ENCODE measurements at places on chromosomes 1 and 21. TPM values are rescaled to one million over a fixed set of nuclear protein-coding genes. Genes with fewer than 3 reads are reported as not detected.

Gene KCNE2
- not detected for total RNA-seq

Gene OR2T29
- not detected for total RNA-seq

Gene CLCNKB
- 42.2 TPM for total RNA-seq

Gene OR6N1
- total RNA-seq = not detected

Gene HSD17B7
- 32.6 TPM for total RNA-seq

Gene COL8A2
- 10.2 TPM for total RNA-seq

GRCh38 chr1:113887402-113888175, at the start of gene BCL2L15:
Gene BCL2L15 (minus strand): TSS chr1:113887581. CDS start chr1:113887375, 206 bp downstream.
- no peak within 1 kb of the TSS for H3K4me3 ChIP-seq
- no peaks in the 10 kb centered on the region for H3K27me3 ChIP-seq
- peaks cover 7% of the 10 kb centered on the region for H3K4me1 ChIP-seq
- no peak within 1 kb of the TSS for H3K27ac ChIP-seq
- no peaks in the 10 kb centered on the region for H3K36me3 ChIP-seq
- DNase-seq = no peak

GRCh38 chr1:156887734-156888133, 5.8 kb upstream of the PEAR1 start:
- H3K4me3 ChIP-seq = no peak overlapping the region
- H3K4me1 ChIP-seq = peaks cover 8% of the 10 kb centered on the region
- H3K27me3 ChIP-seq = no peaks in the 10 kb centered on the region
- no peaks in the 10 kb centered on the region for H3K36me3 ChIP-seq
- H3K27ac ChIP-seq = no peak overlapping the region

- H3K4me1 ChIP-seq = no peaks in the 10 kb centered on the region
- peaks cover 2% of the 10 kb centered on the region for H3K36me3 ChIP-seq
- no peak overlapping the region for H3K4me3 ChIP-seq
- no peaks in the 10 kb centered on the region for H3K27me3 ChIP-seq
- peak; percentile 85 for DNase-seq
Observed at GRCh38 chr1:175154629-175155472, 37.7 kb downstream of the KIAA0040 start.

DNA sequence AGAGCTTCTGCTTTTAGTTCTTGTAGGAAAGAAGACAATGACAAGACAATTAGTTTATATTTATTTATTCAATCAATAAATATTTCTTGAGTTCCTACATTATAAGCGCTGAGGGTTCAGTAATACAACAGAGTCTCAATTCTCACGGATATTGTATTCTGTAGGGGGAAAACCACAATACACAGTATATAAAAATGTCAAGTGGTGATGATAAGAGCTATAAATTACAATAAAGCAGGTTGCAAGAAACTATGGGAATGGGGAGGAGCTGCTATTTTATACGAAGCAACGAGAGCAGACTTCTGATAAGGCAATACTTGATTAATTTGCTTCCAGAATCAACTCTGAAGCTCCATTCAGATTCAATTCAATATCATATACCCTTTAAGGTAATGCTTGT, 10.6 kb upstream of the XCL1 start:
- H3K4me1 ChIP-seq = no peaks in the 10 kb centered on the region
- no peaks in the 10 kb centered on the region for H3K36me3 ChIP-seq
- no peaks in the 10 kb centered on the region for H3K27me3 ChIP-seq
- no peak overlapping the region for H3K27ac ChIP-seq
- DNase-seq = no peak

DNA sequence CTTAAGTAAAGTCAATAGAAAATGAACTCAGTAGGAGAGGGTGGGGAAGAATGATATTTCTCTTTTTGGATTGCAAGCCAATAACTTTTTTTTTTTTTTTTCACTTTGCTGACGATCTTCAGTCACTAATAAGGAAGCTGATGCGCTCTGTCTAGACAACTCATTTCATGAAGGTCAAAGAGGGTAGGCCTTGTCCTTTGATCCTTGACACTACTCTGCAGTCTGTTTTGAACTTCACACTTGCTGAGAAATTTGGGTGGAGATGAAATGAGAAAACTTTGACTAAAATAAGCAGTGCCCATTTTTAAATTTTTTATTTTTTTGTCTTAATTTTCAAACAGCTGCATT, 20.9 kb upstream of the PLXNA2 start:
- no peak overlapping the region for H3K4me3 ChIP-seq
- H3K27ac ChIP-seq = no peak overlapping the region
- H3K4me1 ChIP-seq = peaks cover 26% of the 10 kb centered on the region
- DNase-seq = no peak

- peaks cover 30% of the 10 kb centered on the region for H3K4me1 ChIP-seq
- H3K27me3 ChIP-seq = no peaks in the 10 kb centered on the region
- peak; percentile 54 for DNase-seq
Observed at GRCh38 chr1:147541672-147542568, 619 bp downstream of the BCL9 start.

GRCh38 chr1:112508278-112509004, at the start of gene WNT2B:
Gene WNT2B (plus strand): TSS chr1:112508965. CDS start chr1:112509263, 298 bp downstream.
- no peak within 1 kb of the TSS for H3K27ac ChIP-seq
- peaks cover 9% of the 10 kb centered on the region for H3K4me1 ChIP-seq
- DNase-seq = no peak
- no peak within 1 kb of the TSS for H3K4me3 ChIP-seq
- H3K36me3 ChIP-seq = no peaks in the 10 kb centered on the region
- peaks cover 6% of the 10 kb centered on the region for H3K27me3 ChIP-seq

DNA sequence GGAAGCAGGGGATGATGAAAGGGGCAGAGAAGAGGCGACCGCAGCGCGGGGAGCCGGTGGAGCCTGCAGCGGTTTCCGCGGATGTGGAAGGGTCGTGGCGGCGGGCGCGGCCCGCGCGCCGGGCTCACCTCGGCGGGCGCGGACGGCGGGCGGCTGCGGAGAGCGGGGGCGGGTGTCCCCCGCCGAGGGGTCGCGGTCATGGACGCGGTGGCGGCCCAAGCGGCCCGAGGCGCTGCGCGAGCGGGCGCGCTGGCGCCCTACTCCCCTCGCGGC, 572 bp downstream of the LPGAT1 start:
- peak overlapping the region; percentile 93 for H3K4me3 ChIP-seq
- no peaks in the 10 kb centered on the region for H3K36me3 ChIP-seq
- H3K4me1 ChIP-seq = peaks cover 9% of the 10 kb centered on the region
- peak overlapping the region; percentile 90 for H3K27ac ChIP-seq
- DNase-seq = no peak

GRCh38 chr1:41566969-41567368, 82.5 kb upstream of the EDN2 start:
- no peaks in the 10 kb centered on the region for H3K36me3 ChIP-seq
- H3K27me3 ChIP-seq = no peaks in the 10 kb centered on the region
- DNase-seq = no peak
- no peak overlapping the region for H3K4me3 ChIP-seq

DNA sequence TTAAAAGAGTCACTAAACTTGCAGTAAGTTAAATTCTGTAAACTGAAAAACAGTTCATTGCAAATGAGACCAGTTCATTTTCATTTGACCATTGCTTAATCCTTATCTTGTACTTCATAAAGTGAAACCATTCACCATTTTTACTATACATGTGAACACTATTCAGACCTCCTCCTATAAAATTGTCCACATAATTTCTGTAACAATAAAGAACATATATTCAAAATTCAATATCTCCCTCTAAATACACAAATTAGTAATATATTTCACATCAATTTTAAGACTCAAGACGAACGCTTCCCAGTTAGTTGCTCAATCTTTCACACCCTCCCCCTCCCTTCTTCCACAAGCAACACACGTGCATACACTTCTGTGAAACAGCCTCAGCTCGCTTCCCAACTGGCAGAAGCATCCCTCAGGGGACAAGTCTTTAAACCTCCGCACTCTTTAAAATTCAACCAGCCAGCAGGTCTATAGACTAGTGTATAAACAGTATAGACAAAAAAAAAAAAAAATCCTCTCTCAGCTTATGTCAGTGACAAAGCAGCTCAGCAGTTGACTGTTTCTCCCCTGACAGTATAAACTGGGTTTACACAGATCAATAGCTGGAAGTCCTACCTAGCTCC, 99.6 kb downstream of the DENND1B start:
- H3K36me3 ChIP-seq = no peaks in the 10 kb centered on the region
- no peak overlapping the region for H3K27ac ChIP-seq
- H3K27me3 ChIP-seq = no peaks in the 10 kb centered on the region
- no peak overlapping the region for H3K4me3 ChIP-seq

- no peaks in the 10 kb centered on the region for H3K4me1 ChIP-seq
- no peaks in the 10 kb centered on the region for H3K27me3 ChIP-seq
- H3K27ac ChIP-seq = no peak overlapping the region
- H3K4me3 ChIP-seq = no peak overlapping the region
Observed at GRCh38 chr1:165328136-165328535, 28.4 kb downstream of the LMX1A start.

DNA sequence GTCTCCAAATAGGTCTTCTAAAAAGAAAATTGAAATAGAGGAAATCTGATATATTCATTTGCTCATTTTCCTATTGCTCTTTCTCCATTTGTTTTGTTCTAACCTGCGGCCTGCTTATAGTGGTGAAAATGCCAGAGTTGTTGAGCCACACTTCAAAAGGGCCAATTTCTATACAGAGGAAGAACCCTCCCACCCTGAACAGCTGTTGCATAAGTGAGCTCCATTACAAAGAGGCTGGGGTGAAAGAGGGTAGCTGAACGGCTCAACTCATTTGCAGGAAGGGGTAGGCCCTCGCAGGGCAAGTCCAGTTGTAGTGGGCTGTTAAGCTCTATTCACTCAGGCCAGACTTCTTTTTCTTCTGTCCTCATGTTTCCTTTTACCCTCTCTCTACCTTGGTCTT, 8.8 kb downstream of the ADCY10 start:
- no peak overlapping the region for H3K27ac ChIP-seq
- no peaks in the 10 kb centered on the region for H3K36me3 ChIP-seq

GRCh38 chr1:32767156-32767555, 50.0 kb downstream of the YARS1 start:
- no peak overlapping the region for H3K4me3 ChIP-seq
- peaks cover 26% of the 10 kb centered on the region for H3K4me1 ChIP-seq
- no peaks in the 10 kb centered on the region for H3K27me3 ChIP-seq
- peaks cover 24% of the 10 kb centered on the region for H3K36me3 ChIP-seq
- DNase-seq = no peak
- H3K27ac ChIP-seq = peak overlapping the region; percentile 50

DNA sequence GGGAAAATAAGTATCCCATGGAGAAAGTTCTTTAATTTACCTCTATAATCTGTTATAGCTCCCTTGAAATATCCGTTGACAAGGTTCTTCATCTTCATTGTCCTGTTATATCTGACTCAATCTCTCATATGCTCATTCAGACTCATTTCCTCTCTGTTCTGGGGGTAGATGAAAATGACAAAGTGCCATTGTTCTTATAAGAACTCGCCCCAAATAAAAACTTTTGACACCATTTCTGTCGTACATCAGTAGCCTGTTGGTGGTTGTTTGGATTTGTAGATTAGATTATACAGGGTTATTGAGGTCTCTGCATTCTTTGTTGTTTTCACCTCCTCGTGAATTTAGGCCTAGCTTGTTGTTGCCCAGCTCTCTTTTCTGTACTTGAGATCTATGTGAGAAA, 55.2 kb upstream of the IPO9 start:
- DNase-seq = no peak
- H3K27me3 ChIP-seq = no peaks in the 10 kb centered on the region
- H3K36me3 ChIP-seq = no peaks in the 10 kb centered on the region
- peak overlapping the region; percentile 33 for H3K27ac ChIP-seq
- no peak overlapping the region for H3K4me3 ChIP-seq

DNA sequence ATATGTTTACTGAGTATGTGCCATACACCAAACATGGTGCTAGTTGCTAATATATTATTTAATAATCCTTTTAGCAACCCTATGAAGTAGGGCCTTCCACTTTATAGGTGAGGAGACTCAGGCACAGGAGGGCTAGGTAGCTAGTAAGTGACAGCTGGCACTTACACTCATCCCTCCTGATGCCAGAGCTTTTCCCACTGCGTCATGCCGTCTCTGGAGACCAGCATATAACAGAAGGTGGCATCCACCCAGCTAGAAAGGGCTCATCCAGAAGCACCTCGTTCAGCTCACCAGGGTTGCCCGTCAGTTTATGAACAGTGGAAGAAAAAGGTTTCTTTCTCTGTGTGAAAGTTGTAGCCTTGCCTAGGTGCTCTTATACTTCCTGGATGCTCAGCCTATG, 108.9 kb downstream of the NOS1AP start:
- no peak overlapping the region for H3K4me3 ChIP-seq
- no peaks in the 10 kb centered on the region for H3K4me1 ChIP-seq
- no peak overlapping the region for H3K27ac ChIP-seq
- no peaks in the 10 kb centered on the region for H3K36me3 ChIP-seq
- no peak for DNase-seq

GRCh38 chr21:43913928-43914327, 48.9 kb downstream of the AGPAT3 start:
- H3K27ac ChIP-seq = no peak overlapping the region
- H3K4me3 ChIP-seq = no peak overlapping the region
- H3K27me3 ChIP-seq = no peaks in the 10 kb centered on the region
- peaks cover 43% of the 10 kb centered on the region for H3K4me1 ChIP-seq
- H3K36me3 ChIP-seq = no peaks in the 10 kb centered on the region

DNA sequence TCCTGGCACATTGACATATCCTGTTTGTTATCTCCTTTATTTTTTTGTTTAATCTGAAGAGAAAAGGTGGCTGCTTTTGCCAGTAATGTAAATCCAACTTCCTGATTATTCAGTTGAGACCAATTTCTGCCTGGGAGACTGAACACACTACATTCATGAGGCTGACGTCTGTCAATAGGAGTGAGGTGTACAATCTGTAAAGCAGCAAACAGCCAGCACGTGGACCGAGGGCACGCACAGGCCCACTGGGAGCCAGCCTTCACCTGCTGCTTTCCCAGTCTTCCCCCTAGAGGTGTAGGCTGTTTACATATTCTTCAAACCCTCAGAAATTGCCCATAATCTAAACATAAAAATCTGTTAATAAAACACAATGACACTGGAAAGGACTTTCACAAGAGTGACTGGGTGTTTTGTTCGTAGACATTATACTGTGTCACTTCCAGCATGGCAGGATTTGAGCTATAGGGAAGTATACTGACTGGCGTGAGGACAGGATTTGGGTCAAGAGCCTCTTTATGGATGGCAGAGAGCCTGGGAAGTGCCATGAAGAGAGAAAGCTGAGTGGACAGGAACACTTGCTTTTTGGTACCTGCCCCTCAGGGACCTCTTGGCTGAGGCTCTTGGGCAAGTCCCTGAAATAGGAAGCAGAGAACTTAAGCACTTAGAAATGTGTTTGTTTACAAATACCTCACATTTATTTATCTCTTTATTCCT, 552.9 kb upstream of the CAMK1G start:
- H3K4me1 ChIP-seq = peaks cover 7% of the 10 kb centered on the region
- no peaks in the 10 kb centered on the region for H3K27me3 ChIP-seq
- no peak overlapping the region for H3K4me3 ChIP-seq
- H3K27ac ChIP-seq = no peak overlapping the region

GRCh38 chr1:212614453-212615200, 6.1 kb downstream of the ATF3 start:
- H3K27ac ChIP-seq = no peak overlapping the region
- no peaks in the 10 kb centered on the region for H3K27me3 ChIP-seq
- no peak for DNase-seq
- H3K36me3 ChIP-seq = peaks cover 43% of the 10 kb centered on the region
- no peak overlapping the region for H3K4me3 ChIP-seq

DNA sequence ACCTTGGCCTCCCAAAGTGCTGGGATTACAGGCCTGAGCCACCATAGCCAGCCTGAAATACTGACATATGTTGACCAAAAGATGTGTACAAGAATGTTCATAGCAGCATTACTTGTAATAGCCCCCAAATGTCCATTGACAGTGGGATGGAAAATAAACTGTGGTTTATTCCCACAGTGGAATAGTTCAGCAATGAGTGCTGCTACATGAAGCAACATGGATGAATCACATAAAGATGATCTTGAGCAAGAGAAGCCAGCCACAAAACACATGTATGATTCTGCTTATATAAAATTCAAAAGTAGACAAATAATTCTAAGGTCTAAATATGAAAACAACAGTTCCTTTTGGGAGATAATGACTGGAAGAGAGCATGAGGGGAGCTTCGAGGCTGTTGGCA, 9.1 kb upstream of the CREG1 start:
- H3K4me3 ChIP-seq = no peak overlapping the region
- H3K4me1 ChIP-seq = no peaks in the 10 kb centered on the region
- H3K36me3 ChIP-seq = no peaks in the 10 kb centered on the region
- H3K27ac ChIP-seq = no peak overlapping the region
- H3K27me3 ChIP-seq = no peaks in the 10 kb centered on the region
- DNase-seq = no peak

Data from thyroid gland (tissue), 4 donors.